ENCODE measurements at places on chromosomes 2 and 18.
A peak's percentile ranks its signal among the peaks of the same experiment; 100 is the strongest.

- peak; percentile 33 for DNase-seq
Observed at GRCh38 chr18:48814490-48815178, 136.1 kb downstream of the SMAD7 start.

DNA sequence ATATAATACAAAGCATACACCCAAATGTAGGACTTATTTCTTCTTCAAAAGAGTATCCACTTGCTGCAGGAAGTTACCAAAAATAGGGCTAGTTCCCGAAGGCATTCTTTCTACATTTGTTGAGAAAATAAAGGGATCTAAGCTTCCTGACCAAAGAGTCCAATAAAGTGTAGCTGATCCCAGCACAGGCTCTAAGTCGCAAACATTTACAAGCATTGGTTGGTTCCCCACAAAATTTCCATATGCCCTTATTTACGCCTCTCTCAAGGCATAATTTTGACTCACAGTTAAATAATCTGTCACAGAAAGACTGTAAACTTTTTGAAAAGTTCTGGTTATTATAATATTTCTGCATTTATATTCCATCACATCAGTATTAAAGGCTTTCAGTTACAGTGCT, 1520.1 kb upstream of the ZEB2 start:
- no peak for DNase-seq

GRCh38 chr18:58596265-58596681, 32.6 kb downstream of the ALPK2 start:
- no peak for DNase-seq

DNA sequence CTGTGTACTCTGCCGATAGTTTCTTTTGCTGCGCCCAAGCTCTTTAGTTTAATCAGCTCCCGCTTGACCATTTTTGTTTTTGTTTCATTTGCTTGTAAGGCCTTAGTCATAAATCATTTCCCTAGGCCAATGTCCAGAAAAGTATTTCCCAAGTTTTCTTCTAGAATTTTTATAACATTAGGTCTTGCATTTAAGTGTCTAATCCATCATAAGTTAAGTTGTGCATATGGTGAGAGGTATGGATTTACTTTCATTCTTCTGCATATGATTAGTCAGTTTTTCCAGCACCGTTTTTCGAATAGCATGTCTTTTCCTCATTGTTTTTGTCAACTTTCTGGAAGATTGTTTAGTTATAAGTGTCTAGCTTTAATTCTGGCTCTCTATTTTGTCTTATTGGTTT, 484.8 kb upstream of the CNTNAP5 start:
- no peak for DNase-seq

DNA sequence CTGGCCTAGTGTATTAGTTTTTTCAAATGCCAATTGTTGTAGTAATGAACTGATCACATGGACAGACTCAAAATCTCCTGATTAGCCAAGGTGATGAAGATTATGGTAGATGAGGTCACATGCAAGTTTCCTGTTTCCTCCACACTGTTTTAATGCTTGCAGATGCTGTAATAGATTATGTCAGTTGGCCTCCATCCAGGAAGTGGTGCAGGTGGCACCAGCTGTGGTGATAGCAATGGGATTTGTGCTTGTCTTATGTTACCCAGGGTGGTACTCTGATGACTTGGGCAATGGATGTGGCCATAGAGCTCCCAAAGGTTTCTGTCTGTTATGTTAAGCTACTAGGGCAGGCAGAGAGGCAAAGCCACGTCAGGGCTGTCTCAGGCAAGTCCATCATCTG, 332.9 kb upstream of the DDX18 start:
- no peak for DNase-seq

GRCh38 chr2:20985062-20985461, 58.8 kb downstream of the APOB start:
- DNase-seq, result no peak

DNA sequence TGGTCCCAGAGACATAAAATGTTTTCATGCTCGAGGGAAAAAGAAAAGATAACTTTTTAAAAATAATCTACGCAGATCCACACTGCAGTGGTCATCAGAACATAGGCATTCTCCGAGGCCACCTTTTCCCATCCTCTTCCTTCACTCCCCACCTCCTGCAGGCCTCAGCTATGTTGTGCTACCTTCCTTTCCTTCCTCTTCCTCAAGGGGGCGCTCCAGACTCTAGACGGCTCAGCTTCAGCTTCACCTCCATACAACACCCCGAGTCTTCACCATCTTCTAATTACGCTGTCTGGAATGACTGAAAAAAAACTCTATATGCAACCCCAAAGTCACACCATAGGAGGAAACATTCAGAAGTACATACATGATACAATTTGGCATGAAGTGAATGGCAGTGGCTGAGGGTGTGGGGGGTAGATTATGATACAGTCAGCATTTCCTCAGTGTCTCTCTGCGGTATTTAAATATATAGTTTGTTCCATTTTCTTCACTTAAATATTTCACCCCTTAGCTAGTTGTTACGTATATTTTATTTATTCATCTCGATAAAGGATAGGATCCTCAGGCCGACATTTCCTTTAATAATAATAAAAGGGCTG, 583.6 kb downstream of the IRS1 start:
- peak; percentile 12 for DNase-seq

DNA sequence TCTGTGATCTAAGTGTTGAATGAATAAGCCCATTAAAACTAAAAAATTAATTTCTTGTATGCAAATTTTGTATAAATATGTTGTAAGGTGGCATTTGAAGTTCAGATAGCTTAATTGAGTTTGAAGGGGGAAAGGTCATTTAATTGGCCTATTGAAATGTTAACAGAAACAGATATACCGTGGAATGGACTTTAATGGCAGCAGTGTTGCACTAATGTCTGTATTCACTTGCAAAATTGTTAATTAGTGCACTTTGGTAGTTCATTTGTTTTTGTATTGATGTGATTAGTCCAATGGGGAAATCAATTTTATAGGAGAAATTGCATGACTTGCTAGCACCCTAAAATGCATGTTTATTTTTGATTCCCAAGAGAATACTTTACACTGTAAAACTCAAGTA, 41.8 kb upstream of the OTX1 start:
- no peak for DNase-seq

GRCh38 chr18:69944436-69944835, 3.2 kb downstream of the CD226 start:
- no peak for DNase-seq

- DNase-seq, result no peak
Observed at GRCh38 chr18:23967321-23968089, 47.0 kb upstream of the TTC39C start.

DNA sequence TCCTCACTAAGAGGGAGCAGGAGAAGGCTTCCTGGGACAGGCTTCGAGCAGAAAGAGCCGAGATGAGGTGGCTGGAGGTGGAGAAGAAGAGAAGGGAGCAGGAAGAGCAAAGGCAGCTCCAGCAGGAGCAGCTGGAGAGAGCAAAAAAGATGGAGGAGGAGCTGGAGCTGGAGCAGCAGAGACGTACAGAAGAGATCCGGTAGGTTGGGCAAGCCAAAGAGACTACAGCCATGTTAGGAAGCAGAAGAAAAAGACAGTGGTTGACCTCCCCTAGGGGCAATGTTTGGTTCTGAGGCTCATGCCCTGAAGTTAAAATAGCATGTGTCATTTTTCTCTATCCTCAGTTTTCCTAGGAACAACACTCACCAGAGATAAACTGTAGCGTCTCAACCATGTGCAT, 45.1 kb downstream of the SUMO1 start:
- no peak for DNase-seq

GRCh38 chr2:84841577-84841976, 39.3 kb downstream of the TRABD2A start:
- no peak for DNase-seq

DNA sequence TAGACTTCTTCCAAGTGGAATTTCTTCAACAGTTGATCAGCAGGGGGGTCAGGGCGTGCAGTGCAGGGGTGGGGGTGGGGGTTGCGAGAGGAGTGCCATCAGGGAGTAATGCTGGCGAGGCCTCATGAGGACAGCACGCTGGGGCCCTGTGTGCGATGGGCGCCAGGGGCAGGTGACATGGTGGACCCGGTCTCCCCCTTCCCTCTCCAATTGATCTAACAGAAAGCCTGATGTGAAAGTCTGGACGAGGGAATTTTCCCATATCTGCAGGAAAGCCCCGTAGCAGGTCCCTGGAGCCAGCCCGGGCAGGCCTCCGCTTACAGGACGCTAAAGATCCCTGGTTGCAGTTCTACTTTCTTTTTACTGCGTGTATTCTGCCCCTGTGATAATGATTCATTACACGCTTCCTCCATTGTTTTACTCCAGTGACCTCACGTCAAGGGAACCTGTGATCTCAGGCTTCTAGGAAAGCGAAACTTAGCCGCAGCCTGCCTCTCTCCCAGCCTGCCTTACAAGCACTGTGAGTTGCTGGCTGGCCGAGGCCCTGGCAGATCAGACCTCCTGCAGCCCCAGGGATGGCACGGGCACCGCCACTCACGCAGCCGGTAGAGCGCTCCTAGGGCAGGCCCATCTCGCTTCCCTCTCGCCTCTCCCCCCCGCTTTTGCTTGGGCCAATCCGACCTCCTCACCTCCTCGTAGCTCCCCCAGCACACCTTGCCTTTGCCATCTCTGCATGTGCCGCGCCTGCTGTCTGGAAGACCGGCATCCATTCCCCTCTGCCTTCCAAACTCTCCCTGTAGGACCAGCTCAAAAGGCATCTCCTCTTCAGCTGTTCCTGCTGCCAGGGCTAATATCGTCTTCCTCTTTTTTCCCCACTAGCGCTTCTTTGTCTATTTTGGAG, 19.2 kb downstream of the NEURL3 start:
- DNase-seq, result peak; percentile 83

GRCh38 chr2:45105050-45105582, 95.9 kb upstream of the SIX2 start:
- DNase-seq, result no peak

DNA sequence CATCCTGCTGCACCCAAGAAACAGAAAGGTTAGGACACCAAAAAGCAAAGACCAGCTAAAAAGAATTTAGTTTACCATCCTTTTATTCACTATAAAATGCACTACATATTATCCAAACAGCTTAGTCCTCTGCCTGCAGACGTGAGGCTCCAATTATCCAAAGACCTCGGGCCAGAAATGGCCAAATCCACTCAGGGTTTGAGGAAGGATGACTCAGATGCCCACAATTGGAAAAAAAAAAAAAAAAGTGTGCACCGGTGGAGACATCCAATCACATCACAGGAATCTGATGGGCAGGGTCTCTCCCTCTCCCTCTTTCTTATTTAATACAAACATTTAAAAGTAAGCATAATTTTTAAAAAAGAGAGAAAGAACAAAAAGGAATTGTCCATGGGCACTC, 65.7 kb downstream of the TRABD2A start:
- peak; percentile 56 for DNase-seq

DNA sequence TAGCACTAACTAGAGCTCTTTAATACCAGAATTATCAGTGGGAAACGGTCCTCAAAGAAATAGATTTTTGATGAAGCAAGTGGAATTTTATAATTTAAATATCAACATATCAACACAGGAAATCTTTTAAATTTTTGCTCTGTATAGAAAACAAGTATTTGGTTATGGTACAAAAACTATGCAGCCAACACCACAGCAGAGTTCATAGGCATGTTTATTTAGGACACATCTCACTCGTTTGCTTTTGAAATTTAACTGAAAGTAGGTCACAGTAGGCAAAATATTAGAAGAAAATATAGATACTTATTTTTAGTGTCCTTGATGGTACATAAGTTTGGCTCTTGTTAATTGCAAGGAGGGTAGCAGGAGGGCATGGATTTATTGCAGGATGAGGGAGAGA, 34.3 kb upstream of the TANC1 start:
- DNase-seq, result no peak

DNA sequence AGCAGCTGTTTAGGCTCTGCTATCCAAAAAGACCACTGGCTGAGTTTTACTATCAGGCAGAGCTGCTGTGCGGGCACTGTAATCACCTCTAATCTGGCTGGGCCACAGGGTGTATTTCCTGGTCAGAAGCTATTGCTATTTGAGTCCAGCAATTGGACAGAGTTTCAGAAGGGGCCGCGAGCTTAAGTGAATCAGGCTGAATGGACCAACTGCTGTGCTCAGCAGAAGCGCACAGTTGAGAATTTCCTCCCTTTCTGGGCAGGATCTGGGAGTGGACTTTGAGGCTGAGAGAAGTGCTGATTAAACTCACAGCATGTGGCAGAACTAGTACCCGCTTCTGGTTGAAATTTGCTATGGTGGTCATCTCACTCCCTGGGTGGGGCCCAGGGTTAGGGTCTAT, 251.8 kb downstream of the INSIG2 start:
- no peak for DNase-seq

All from stromal cell of bone marrow (primary cell).